Bronchus fibroblast of lung (primary cell): ENCODE measurements at places on chromosomes 6 and 20. TPM values are rescaled to one million over a fixed set of nuclear protein-coding genes. Genes with fewer than 3 reads are reported as not detected.

SAPCD1 gene
- total RNA-seq: 3.2 and 5.8 TPM in 2 replicates

NKAIN2 gene
- not detected in 2 replicates for total RNA-seq

PNPLA1 gene
- not detected in 2 replicates for total RNA-seq

PROKR2 gene
- total RNA-seq: not detected in 2 replicates

CDSN gene
- not detected in 2 replicates for total RNA-seq

RNF146 gene
- 13.4 and 16.1 TPM in 2 replicates for total RNA-seq

POU3F2 gene
- not detected in 2 replicates for total RNA-seq

HLA-F gene
- not detected in 2 replicates for total RNA-seq

DHX35 gene
- 5.5 and 6.9 TPM in 2 replicates for total RNA-seq

TSPO2 gene
- total RNA-seq: not detected in 2 replicates

PACRG gene
- total RNA-seq: not detected in 2 replicates

C2 gene
- 0.17 and 0.30 TPM in 2 replicates for total RNA-seq

MDFI gene
- total RNA-seq: 7.0 and 7.6 TPM in 2 replicates

BTBD3 gene
- 8.9 and 9.5 TPM in 2 replicates for total RNA-seq

BNIP5 gene
- total RNA-seq: not detected in 2 replicates

PTP4A1 gene
- 14.6 and 14.7 TPM in 2 replicates for total RNA-seq

TFAP2D gene
- not detected in 2 replicates for total RNA-seq

ZNF184 gene
- total RNA-seq: 4.0 and 6.2 TPM in 2 replicates

MYH7B gene
- under 0.01 and 0.15 TPM in 2 replicates for total RNA-seq

NPEPL1 gene
- total RNA-seq: 13.8 and 19.0 TPM in 2 replicates

TRIM26 gene
- 26.0 and 29.6 TPM in 2 replicates for total RNA-seq

MAPK13 gene
- total RNA-seq: 7.6 and 12.0 TPM in 2 replicates

LY6G6D gene
- total RNA-seq: not detected in 2 replicates

SYCP2 gene
- under 0.01 and 0.15 TPM in 2 replicates for total RNA-seq

GJA10 gene
- not detected in 2 replicates for total RNA-seq

KCNK16 gene
- total RNA-seq: not detected in 2 replicates

SPTLC3 gene
- total RNA-seq: 4.8 and 6.6 TPM in 2 replicates

FAM83C gene
- under 0.01 TPM in 1 of 2 replicates, not detected in the other for total RNA-seq

SLC39A7 gene
- total RNA-seq: 126 and 133 TPM in 2 replicates

GPX5 gene
- total RNA-seq: not detected in 2 replicates

SLC12A5 gene
- total RNA-seq: not detected in 2 replicates

MICB gene
- 22.4 and 24.2 TPM in 2 replicates for total RNA-seq

SYTL3 gene
- total RNA-seq: 0.84 and 1.6 TPM in 2 replicates

OR2B6 gene
- total RNA-seq: not detected in 2 replicates

TFAP2C gene
- total RNA-seq: not detected in 2 replicates

GDAP1L1 gene
- total RNA-seq: not detected in 2 replicates

NEURL2 gene
- total RNA-seq: 3.4 and 3.7 TPM in 2 replicates
